ENCODE measurements at places on chromosomes 13 and 19.
A peak's percentile ranks its signal among the peaks of the same experiment; 100 is the strongest.

GRCh38 chr19:16359074-16359473, 34.4 kb downstream of the KLF2 start:
- DNase-seq, result no peak

DNA sequence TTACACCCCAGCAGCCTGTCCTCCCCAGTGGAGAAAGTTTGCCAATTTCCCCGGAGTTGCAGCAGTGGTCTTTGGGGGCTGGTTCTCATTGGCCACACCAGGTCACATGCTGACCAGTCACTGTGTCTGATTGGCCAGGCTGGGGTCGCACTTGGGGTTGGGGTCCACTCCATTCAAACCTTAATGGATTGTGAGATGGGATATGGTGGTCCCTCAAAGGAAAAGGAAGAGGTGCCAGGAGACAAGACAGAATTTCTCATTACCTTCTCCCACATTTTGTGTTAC, 3.4 kb downstream of the PPM1N start:
- DNase-seq, result no peak

DNA sequence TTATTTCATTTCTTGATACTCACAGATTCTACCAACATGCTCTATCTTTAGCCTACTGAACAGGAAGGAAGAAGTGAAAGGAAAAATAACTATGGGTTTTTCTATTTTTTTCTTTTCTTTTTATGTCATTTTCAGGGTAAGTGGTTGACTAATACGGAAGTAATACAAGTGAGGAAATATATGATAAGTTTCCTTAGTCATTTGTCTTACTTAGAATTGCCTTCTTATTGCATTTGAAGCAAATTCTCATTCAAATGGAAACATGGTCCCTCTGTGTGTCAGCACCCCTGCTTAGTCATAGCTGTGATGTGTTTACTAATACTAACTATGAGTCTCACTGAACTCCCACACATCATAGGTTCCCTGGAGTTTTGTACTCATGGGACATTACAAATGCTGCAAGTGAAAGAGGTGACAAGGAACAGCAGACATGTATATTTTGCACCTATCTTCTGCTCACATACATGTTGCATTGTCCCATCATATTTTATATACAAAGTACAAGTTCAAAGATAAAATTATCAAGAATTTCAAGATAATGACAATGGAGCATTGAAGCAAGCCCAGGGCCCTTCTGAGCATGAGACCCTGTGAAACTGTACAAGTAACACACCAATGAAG, 60.1 kb downstream of the DCT start:
- DNase-seq, result peak; percentile 25

- no peak for DNase-seq
Measured at GRCh38 chr19:42096255-42096837, 20.4 kb downstream of the ZNF574 start.

GRCh38 chr13:112724788-112725345, 35.0 kb downstream of the ATP11A start:
- no peak for DNase-seq

DNA sequence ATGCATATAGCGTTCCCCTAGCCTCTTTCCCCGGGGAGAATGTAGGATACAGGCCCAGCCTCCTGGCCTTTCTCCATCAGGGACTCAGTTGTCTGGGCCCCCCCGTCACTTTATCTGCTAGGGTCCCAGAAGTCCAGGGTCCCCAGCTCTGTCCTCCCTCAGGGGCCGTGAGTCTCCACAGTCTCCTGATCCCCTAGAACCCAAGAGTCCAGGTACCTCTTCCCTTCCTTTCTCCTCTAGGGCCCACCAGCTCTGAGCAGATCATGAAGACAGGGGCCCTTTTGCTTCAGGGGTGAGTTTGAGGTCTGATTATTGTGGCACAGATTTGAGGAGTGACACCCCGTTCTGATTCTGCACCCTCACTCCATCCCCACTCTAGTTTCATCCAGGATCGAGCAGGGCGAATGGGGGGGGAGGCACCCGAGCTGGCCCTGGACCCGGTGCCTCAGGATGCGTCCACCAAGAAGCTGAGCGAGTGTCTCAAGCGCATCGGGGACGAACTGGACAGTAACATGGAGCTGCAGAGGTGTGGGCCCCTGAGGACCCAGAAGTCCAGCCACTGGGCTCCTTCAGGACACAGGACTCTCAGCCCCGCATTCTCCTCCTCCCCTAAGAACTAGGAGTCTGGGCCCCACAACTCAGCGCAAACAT, 758 bp downstream of the BAX start:
- no peak for DNase-seq

DNA sequence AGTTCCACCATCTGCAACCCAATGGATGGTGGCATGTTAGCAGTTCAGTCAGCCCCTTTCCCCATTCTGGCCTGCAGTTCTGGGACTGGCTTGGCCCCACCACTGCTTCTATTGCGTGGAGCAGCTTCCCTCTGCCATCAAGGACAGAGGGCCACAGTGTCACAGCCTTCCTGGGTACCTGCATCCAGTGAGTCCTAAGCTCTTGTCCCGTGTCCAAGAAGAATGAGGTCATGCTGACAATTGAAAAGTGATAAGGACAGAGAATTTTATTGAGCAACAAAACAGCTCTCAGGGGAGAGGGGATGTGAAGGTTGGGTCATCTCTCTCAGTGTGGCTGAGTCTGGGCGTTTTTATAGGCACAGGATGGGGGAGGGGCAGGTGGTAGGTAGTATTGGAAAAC, 33.5 kb upstream of the SIN3B start:
- DNase-seq, result no peak

- no peak for DNase-seq
Measured at GRCh38 chr19:10805758-10806247, 30.2 kb downstream of the TMED1 start.

DNA sequence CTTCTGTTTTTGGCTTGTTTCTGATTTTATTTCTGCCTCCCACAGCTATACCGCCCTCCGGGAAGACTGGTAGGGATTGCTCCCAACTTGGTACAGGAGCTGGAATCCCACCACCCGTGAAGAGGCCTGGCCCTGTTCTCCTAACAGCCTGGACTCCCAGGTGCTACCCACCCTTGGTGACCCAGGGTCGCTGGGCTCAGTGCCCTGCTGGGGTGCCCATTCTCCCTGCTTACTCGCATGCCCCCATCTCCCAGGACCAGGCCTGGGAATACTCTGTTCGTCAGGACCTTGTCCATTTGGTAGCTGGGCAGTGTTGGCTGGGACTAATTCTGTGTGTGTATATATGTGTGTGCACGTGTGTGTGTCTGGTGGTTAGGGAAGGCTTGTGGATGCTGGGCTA, 41.0 kb upstream of the TMTC4 start:
- no peak for DNase-seq

- DNase-seq, result no peak
Measured at GRCh38 chr13:112934078-112934477, 34.9 kb upstream of the MCF2L start.

DNA sequence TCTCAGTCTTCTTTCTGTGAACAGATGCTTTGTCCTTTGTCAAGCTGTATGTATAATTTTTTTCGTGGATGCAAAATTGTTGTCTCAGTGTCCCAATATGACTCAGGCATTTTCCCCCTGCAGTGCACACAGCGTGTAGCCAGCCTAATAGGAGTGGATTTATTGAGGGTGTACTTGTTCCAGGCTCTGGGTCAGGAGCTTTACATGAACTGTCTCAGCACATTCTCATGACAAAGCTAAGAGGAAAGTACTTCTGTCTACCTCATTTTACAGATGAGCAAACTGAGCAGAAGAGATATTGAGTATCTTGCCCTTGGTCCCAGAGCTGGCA, 50.8 kb downstream of the STK24 start:
- no peak for DNase-seq

DNA sequence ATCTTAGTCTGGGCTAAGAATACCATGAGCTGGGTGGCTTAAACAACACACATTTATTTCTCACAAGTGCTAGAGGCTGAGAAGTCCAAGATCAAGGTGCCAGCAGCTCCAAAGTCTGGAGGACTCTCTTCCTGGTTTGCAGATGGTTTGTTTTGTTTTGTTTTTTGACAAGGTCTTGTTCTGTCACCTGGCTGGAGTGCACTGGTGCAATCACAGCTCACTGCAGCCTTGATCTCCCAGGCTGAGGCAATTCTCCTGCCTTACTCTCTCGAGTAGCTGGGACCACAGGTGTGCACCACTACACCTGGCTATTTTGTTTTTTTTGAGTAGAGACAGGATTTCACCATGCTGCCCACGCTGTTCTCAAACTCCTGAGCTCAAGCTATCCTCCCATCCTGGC, 15.5 kb downstream of the APLP1 start:
- DNase-seq, result no peak

GRCh38 chr19:3968556-3969434, 2.1 kb downstream of the DAPK3 start:
- no peak for DNase-seq

DNA sequence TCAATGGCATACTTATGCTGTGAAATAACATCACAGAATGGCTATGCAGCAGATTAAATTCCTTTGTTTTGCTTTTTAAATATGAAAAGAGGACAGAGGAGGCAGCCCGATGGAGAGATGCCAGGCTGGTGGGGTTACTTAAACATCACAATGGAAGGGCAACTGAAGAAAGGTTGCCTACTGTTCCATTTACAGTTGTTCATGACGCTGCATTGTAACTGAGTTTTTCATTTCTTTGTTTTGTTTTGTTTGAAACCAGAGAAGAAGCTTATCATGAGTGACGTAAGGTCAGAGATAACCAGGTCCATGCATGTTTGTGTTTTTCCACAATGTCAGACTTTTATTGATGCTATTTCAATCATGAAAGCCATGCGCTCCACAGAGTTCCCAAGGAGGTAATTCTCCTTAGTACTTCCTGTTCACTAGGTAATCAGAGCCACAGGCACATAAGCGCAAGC, 273.8 kb downstream of the LHFPL6 start:
- DNase-seq, result no peak

Measured in stimulated activated CD4-positive, alpha-beta T cell treated with anti-CD3 and anti-CD28 coated beads, Interleukin-4, amount 100 ng/mL, for 48 hours (primary cell).